ENCODE measurements at places on chromosomes 16 and 17.

DNA sequence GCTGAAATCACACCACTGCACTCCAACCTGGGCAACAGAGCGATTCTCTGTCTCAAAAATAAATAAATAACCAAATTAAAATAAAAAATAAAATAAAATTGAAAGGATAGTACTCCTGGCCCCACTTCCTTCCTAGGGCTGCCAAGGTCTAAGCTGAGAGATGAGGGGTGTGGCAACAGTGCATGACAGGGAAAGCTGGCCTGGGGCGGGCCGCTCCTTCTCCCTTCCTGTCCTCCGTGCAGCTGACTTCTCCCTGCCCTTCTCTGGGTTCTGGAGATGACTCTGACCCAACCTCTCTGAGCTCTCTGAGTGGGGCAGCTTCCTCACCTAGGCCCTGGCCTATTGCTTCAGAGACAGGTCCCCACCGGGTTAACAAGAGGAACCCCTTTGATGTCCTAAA is 8.7 kb upstream of the SLC25A39 start:
- DNase-seq, result no peak

DNA sequence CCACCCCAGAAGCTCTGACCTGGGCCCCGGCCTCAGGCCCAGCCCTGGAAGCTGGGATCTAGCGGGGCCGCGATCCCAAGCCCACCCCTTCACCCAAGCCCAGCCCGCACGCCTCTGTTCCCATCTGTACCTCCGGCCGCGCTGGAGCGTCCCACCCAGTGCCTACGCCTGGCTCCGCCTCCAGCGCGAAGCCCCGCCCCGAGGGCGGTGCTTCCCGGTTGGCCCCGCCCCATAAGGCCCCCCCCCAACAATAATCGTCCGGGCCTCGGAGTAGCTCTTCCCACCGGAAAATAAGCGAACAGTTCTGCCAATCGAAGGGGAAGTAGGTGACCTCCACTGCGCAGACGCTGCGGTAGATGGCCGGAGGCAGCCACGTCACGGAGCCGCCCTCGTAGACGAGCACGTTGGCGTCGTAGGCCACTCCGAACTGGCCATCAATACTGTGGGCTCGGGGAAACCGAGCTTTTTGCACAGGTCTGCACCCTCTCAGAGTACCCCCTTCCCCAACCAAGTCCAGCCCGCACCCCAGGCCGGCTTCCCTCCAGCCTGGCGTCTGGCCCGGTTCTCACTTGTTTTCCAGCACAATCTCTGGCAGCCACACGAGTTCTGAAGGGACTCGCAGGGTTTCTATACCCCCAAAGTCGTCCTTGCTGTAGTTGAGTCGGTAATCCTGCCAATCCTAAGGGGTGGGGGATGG is 1.1 kb downstream of the CHRNE start:
- no peak for DNase-seq

DNA sequence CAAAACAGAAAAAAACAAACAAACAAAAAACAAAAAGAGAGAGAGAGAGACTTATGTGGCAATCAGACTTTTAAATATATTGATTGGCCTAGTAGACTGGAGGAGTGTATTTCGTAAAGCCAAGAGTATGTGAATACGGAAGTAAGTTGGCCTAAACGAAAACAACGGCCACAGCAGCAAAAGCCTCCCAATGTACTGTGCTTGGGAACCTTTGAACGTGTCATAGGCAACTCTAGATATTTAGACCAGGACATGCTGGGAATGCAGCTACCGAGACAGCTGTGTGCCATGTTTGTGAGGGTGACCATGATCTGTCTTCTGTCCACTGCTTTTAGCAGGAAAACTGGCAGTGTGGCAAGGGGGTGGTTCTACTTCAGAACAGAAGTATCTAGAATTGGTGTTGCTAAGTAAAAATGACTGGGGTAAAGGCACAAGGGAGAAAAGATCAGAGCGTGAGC is 7.4 kb downstream of the MAF start:
- DNase-seq, result no peak

DNA sequence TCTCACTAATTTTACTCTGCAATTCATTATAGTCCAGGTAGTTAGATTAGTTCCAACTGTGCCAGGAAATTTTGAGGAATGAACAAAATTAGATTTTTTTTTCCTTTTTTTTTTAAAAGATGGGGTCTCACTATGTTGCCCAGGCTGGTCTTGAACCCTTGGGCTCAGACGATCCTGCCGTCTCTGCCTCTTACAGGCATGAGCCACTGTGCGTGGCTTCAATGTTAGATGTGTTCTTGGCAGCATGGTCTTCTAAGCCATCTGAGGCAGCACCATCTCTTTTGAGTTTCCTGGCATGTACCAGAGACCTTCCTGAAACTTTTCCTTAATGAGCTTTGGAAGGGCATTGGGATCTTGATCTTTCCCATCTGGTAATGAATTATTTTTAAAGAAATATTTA is 2.6 kb upstream of the AHSP start:
- DNase-seq, result no peak

- DNase-seq, result no peak
These were observed 36.6 kb downstream of the CCDC42 start for GRCh38 chr17:8708025-8708461.

DNA sequence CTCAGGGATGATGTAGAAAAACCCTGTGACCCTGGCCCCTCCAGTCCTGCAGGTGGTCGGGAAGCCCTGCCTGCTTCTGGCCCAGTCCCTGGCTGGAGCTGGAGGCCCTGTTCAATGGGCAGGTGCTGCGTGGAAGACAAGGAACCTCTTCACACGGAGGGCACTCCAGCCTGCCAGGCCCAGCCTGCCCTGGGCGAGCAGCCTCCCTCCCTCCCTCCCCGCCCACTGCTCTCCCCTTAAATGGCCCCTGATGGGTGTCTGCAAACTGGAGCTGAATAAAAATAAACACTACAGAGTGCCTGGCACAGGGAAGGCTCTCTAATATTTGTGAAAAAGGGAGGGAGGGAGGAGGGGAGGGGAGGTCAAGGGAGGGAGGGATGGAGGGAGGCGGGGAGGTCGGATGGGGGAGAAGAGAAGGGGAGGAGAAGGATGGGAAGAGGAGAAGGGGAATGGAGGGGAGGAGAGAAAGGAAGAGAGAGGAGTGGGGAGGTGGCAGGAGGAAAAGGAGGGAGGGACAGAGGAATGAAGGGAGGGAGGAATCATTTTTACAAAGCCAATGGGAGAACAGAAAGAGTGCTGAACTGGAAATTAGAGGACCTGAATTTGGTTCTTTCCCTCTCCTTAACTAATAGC is 222.8 kb upstream of the TNRC6C start:
- DNase-seq, result no peak

GRCh38 chr17:83101805-83102480 is 22.5 kb downstream of the METRNL start:
- no peak for DNase-seq

DNA sequence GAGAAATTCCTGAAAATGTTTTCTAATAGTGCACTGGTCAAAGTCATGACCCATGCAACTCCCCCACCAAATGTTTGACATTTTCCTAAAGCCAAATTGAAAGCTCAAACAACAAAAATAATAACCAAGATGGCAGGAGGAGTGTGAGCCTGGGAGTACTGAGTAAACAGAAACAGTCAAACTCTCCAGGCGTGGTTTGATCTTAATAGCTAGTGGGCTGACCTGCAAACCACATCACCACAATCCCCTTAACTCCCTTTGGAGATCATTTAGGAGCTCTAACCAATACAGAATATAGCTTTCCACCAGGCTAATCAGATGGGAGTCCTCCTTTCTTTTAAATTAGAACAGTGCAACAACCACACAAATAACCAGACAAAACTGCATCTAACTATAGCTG is 19.2 kb upstream of the MEIOC start:
- DNase-seq, result no peak

- DNase-seq, result no peak
These were observed 10.3 kb downstream of the STARD3 start for GRCh38 chr17:39647256-39647655.

- DNase-seq, result no peak
These were observed 5.8 kb upstream of the ABCA6 start for GRCh38 chr17:69147460-69147859.

DNA sequence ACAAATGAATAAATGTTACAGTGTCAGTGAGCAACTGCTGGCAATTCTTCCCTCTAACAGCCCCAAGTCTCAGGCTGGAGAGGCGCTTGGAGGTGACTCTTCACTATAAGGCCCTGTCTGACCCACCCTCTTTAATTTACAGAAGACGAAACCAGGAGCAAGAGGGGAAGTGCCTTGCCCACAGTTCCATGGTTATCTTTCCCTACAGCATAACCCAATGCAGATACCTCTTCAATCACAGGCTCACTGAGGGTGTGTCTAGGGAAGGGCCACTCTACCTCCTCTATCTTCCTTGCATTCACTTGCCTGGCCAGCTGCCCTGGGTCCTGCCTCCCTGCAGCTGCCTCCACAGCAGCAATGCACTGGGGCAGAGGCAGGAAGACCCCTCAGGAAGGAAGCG is 9.6 kb upstream of the N4BP1 start:
- DNase-seq, result no peak

GRCh38 chr17:15023589-15024336 is 241.4 kb downstream of the PMP22 start:
- DNase-seq, result no peak

- DNase-seq, result no peak
These were observed 97.6 kb downstream of the NPIPB11 start for GRCh38 chr16:29308644-29309546.

- no peak for DNase-seq
These were observed 39.7 kb upstream of the NGFR start for GRCh38 chr17:49455272-49455861.

All from GM04504 (cell line).